Uterine smooth muscle cell (primary cell): ENCODE measurements at places on chromosomes 5 and 9. TPM values are rescaled to one million over a fixed set of nuclear protein-coding genes. Genes with fewer than 3 reads are reported as not detected.

IL3 gene
- not detected in 2 replicates for total RNA-seq

STK32A gene
- total RNA-seq, result 0.22 and 1.2 TPM in 2 replicates

PAX5 gene
- total RNA-seq, result not detected in 2 replicates

BHMT2 gene
- total RNA-seq, result 4.5 and 6.8 TPM in 2 replicates

CDK7 gene
- total RNA-seq, result 59.5 and 59.7 TPM in 2 replicates

FGF1 gene
- 3.4 and 4.0 TPM in 2 replicates for total RNA-seq

COL27A1 gene
- 7.6 and 9.1 TPM in 2 replicates for total RNA-seq

CD274 gene
- 10.5 and 17.7 TPM in 2 replicates for total RNA-seq

GGTA1 gene
- total RNA-seq, result under 0.01 TPM in 1 of 2 replicates, not detected in the other

ARSI gene
- 18.1 and 34.3 TPM in 2 replicates for total RNA-seq

STPG3 gene
- total RNA-seq, result not detected in 2 replicates

IFNA6 gene
- not detected in 2 replicates for total RNA-seq

IFNW1 gene
- not detected in 2 replicates for total RNA-seq

PDE8B gene
- total RNA-seq, result 0.22 and 0.25 TPM in 2 replicates

CNTNAP3B gene
- 4.5 and 14.5 TPM in 2 replicates for total RNA-seq

LTC4S gene
- 0.33 and 0.50 TPM in 2 replicates for total RNA-seq

MAP1B gene
- total RNA-seq, result 215 and 278 TPM in 2 replicates
